ENCODE measurements at places on chromosomes 16 and 17. TPM values are rescaled to one million over a fixed set of nuclear protein-coding genes. Genes with fewer than 3 reads are reported as not detected.

RNF222 gene
- total RNA-seq = not detected

PRSS53 gene
- total RNA-seq = 1.1 TPM

ACSM2A gene
- total RNA-seq = not detected

GPRC5B gene
- 30.9 TPM for total RNA-seq

SLC35G6 gene
- total RNA-seq = not detected

NPIPA5 gene
- 5.4 TPM for total RNA-seq

NFATC3 gene
- total RNA-seq = 11.4 TPM

ABCA10 gene
- total RNA-seq = 0.12 TPM

SLC12A3 gene
- total RNA-seq = not detected

BFAR gene
- 103 TPM for total RNA-seq

NECAB2 gene
- 4.0 TPM for total RNA-seq

ALOX12B gene
- total RNA-seq = 1.9 TPM

KRTAP3-2 gene
- total RNA-seq = not detected

IL21R gene
- 0.05 TPM for total RNA-seq

LITAFD gene
- total RNA-seq = not detected

OR3A2 gene
- not detected for total RNA-seq

KRTAP1-5 gene
- not detected for total RNA-seq

TEN1 gene
- 21.7 TPM for total RNA-seq

SLC6A2 gene
- not detected for total RNA-seq

Measured in A549 treated with ZK216348 at 1 μM for 4 hours (cell line).